ENCODE measurements at places on chromosomes 11 and 22.
A peak's percentile ranks its signal among the peaks of the same experiment; 100 is the strongest.

GRCh38 chr11:61776561-61777075, 15.8 kb downstream of the TMEM258 start:
- DNase-seq, result peak; percentile 74

- DNase-seq, result peak; percentile 75
These were observed 104.5 kb upstream of the RAG2 start for GRCh38 chr11:36702330-36703054.

DNA sequence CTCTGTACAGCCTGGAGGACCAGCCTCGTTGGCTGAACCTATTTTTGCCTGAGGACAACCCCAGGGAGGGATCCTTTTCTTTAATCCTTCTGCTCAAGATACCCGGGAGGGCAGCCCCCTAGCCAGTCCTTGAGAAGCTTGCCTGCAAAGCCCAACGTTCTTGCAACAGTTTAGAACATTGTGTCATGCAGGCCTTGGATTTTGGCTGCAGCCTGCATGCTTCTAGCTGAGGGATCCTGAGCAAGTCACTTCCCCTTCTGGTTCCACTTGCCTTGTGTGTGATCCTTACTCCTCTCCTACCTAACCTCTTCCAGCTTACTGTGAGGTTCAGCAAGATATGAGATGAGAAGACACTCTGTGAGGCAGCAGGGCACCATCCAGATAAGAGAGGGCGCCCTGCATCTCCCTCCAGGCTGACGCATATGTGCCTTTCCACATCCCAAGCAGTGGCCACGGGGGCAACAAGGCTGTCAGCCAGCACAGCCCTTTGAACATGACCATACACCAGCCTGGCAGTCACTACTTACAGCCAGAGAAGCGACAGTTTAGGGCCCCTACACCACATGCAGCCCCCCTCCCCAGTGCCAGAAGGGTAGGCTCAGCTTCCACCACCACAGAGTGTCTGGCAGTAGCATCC, 76.1 kb downstream of the C11orf58 start:
- no peak for DNase-seq

DNA sequence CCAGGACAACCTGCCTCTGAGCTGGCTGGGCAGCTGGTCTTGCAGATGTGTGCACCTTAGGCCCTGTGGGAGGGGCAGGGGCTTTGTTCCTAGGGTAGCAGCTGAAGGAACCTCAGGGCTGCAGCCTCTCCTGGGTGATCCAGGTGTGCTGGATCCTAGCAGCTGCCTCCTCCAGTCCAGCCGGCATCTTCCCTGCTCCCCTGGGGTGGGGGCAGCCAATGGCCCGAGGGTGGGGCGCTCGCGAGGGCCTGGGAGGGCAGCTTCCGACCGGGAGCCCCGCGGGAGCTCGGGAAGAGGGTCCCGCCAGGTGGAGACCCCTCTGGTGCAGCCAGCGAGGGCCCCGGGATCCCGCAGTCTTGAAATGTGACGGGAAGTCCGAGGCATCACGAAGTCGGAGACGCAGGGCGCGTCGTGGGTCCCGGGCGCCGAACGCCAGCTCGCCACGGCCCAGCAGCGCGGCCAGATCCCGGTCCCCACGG, 1.7 kb downstream of the IFITM1 start:
- no peak for DNase-seq

DNA sequence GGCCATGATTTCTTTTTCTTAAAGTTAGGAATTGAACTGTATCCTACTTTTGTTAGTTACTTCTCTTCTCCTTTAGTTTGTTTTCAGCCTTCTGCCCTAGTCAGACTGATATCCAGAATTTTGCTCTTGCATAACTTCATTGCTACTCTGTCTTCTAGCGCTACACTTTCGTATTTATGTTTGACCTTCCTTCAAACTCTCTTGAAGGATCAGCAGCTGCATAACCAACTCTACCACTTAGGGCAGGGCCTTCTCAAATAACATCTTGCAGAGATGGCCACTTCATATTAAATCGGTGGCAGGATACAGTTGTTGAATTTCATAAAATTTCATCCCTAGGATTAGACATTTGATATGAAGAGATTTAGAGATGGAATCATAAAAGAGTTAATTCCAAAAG, 43.9 kb downstream of the KDM2A start:
- no peak for DNase-seq

GRCh38 chr22:43747058-43747457, 65.0 kb downstream of the EFCAB6 start:
- no peak for DNase-seq

DNA sequence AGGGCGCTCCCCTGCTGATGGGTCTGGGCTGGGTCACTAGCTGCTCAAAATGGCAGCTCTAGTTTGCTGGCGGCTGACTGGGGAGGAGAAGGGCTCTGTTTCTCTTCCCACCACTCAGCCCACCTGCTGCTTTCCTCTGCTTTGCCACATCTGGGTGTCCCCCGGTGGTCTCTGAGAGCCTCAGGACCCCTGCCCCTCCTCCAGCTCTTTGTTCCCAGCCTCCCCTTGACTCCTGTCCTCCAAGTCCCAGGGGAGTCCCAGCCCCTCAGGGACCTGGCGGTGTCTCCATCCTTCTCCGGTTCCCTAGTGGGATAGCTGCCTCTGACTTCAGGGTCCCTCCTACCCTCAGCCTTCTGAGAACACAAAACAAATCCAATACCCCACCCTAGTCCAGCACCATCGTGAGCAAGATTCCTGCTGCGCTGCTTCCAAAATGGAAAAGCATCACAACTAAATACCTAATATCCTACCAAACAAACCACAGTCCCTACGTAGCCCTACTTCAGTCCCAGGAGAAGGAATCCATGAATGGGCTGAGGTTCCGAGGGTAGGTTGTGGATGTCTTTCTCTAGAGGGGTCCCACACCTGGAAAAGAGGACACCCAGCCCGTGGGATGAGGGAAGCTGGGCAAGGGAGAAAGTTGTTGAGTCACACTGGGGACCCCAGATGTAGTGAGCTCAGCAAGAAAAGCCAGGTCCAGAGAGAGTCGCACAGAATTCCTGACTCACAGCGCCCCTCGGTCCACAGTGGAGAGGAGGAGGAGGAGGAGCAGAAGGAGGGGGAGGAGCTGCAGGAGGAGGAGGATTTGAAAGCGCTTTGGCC, 45.0 kb upstream of the NNMT start:
- DNase-seq, result no peak

DNA sequence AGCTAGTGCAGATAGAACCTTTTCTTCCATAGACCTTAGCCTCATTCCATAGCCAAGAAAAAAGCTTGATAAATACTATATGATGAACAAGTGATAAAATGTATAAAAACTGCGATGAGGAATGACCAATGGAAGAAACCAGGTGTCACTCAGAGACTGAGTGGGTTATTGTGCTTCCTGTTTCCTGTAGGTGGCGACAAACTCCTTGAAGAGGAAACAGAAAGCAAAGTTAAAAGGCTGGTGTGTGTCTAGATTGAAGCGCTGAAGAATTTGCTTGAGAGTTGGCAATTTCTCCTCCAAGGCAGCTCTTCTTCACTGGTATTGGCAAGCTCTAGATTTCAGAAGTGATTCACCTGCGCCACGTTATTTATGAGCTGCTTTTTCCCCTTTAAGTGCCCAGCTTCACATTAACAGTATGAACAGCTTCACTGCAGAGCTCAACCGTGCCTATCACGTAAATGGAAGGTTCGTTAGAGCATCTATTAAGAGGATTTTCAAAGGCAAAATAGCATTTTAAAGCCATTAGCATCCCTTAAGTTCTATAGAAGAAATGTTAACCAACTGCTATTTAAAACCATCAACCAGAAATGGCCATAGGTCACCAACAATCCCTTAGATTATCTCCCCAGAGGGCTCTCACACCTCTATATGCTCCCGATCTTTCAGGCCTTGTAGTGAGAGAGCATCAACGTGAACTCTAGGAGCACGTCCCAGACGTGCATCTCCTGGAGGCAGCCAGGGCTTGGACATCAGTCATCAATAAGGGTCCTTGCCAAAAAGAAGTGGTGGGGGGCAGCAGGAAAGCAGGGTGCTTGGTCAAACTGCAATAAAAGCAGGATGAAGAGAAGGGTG, 179.4 kb downstream of the CADM1 start:
- peak; percentile 43 for DNase-seq

GRCh38 chr11:131859538-131860210, 489.3 kb downstream of the NTM start:
- DNase-seq, result peak; percentile 63

GRCh38 chr11:71176812-71177211, 75.6 kb downstream of the SHANK2 start:
- no peak for DNase-seq

DNA sequence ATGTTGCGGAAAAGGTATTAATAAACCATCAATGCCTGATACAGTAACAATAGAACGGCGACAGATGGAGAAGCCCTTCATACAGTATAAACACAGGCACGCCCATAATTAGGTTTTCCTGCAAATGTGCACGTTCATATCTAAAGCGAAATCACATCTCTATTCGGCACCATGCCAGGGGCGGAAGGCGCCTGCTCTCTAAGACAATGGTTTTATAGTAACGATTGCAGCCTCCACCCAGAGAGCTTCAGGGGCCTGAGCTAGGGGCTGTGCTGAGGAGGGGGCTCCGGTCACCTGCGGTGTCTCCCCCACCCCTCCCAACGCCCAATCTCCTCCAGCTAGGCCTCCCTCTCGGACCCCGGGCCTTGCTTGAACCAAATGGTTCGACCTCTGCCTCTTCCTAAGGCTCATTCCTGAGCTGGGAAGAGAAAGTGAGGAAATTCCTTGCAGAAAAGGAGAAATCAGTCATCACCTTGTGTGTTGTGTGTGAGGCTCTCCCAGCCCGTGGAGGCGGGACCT, 9.6 kb downstream of the KRTAP5-5 start:
- DNase-seq, result no peak

- DNase-seq, result peak; percentile 47
These were observed 121.2 kb downstream of the PDE3B start for GRCh38 chr11:14764579-14765527.

DNA sequence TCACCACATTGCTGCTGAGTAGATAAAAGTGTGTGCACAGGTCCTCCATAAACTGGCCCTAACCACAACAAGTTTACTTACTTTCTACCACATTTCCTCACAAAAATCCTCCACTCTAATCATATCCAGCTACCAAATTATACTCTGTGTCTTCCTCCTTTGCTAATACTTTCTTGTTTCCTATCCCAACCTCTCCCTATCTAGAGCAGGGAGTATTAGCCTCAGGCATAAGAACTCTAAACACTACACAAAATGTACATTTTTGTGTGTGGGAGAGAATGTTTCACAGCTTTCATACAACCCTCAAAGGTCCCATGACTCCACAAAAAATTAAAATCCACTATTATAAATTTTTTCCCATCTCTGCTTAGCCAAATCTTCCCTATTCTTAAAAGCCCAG, 72.4 kb downstream of the ATG16L2 start:
- no peak for DNase-seq

DNA sequence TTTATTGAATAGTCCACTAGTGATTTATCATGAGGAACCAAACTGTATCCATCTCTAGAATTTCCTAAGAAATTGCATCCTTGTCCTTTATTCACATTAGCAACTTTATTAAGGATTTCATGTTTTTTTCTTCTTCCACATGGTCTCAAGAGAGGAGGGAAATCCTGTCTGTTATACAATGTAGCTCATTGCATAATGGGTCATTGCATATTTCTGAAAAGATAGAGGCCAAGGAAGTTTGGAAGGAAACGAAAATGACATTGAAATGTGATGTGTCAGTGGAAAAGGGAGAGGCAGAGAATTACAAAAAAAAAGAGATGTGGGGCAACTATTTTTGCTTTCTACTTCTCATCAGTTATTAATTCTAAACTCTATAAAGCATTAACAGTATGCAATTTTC, 353.1 kb downstream of the METTL15 start:
- peak; percentile 64 for DNase-seq

- peak; percentile 80 for DNase-seq
These were observed 533.9 kb upstream of the CCDC90B start for GRCh38 chr11:83819931-83820549.

DNA sequence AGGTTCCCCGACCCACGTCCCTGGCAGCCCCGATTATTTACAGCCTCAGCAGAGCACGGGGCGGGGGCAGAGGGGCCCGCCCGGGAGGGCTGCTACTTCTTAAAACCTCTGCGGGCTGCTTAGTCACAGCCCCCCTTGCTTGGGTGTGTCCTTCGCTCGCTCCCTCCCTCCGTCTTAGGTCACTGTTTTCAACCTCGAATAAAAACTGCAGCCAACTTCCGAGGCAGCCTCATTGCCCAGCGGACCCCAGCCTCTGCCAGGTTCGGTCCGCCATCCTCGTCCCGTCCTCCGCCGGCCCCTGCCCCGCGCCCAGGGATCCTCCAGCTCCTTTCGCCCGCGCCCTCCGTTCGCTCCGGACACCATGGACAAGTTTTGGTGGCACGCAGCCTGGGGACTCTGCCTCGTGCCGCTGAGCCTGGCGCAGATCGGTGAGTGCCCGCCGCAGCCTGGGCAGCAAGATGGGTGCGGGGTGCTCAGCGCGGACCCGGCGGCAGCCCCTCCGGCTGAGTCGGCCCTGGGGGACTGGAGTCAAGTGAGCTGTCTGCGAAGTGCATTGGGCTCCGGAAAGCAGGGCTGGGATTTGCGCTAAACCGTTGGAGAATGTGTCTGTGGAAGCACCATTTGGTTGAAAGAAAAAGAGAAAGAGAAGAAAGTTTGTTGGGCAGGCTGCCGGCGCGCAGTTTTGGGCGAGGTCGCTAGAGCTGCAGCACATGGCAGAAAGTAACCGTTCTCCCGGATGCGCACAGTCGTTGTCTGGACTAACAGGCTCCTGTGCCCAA, at the start of gene CD44:
CD44 (plus strand) TSS at position 229 of the 779 bp plus-strand sequence; CDS start at position 362, 133 bp downstream.
- DNase-seq, result peak; percentile 96

- DNase-seq, result no peak
These were observed 73.4 kb upstream of the WT1 start for GRCh38 chr11:32508780-32509179.
